C1 segment of cervical spinal cord (tissue), 14 donors: ENCODE measurements at places on chromosomes 13 and 19.
A peak's percentile ranks its signal among the peaks of the same experiment; 100 is the strongest.

DNA sequence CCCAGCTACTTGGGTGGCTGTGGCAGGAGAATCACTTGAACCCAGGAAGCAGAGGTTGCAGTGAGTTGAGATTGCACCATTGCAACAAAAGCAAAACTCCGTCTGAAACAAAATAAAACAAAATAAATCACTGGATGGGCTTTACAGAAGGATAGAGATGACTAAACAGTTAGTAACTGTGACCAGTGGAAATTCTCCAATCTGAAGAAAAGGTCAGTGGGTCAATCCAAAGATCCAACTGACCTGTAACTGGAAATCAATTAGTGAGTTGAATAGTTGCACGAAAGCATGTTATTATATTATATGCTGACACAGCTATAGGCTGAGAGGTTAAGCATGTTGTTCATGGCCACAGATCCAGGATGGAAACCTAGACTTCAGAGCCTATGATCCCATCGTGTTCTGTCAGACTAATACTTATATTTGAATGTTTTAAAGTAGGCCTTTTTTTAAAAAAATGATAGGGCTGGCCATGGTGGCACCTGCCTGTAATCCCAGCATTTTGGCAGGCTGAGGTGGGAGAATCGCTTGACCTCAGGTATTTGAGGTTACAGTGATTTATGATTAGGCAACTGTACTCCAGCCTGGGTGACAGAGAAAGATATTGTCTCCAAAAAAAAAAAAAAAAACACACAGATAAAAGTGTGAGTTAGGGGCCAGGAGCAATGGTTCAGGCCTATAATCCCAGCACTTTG, 1.4 kb downstream of the ECH1 start:
- DNase-seq: no peak

DNA sequence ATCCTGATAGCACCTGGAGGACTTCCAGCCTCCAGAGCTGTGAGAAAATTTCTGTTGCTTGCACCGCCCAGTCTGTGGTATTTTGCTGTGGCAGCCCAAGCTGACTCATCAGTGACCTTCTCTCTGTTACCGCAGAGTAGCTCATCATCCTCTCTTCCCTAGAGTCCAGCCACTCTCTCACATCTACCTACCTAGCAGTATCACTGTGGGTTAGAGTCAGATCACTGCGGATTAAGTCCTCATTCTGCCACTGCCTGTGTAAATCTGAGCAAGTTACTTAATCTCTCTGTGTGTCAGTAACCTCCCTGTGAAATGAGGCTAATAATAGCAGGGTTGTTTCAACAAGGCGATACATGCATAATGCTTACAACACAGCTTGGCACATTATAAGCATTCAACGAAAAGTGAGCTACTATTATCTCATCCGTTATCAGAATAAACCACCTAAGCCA, 40.3 kb upstream of the USPL1 start:
- DNase-seq: no peak

GRCh38 chr19:34837262-34837661, 64.2 kb upstream of the ZNF599 start:
- no peak for DNase-seq

DNA sequence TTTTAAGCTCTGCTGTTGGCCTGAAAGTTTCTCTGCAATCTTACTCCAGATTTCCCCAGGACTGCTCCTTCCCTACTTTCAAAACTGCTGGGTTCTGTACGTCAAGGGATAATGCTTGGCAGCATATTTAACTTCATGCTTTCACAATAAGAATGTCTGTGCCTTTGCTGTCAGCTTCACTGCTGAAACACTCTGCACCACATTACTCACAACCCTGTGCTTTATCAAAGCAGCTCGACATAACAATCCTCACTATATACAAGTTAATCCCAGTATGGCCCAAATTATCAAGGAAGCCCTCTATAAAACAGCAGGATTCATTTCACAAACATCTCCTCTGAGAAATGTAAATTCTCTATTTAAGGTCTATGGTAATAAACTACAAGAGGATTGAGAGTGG, 17.5 kb downstream of the LATS2 start:
- DNase-seq: no peak

DNA sequence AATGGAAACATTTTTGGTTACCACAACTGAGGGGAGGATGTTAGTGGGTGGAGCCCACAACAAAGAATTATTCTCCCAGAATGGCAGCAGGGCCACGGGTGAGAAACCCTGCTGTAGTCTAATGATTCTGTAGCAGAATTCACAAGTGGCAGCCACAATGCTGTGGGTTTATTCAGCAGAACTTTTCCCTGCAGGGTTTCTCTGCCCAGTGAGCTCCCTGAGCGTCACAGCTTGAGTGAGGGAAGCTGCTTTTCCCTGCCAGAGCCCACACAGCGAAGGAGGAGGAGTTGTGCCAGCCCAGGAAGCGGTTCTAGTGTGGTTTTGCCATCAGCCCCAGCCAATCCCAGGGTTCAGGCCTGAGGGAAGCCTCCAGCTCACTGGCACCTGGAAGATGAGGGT, 4.4 kb downstream of the ATP12A start:
- DNase-seq: no peak

- DNase-seq: no peak
These were observed 2.0 kb downstream of the PLAUR start for GRCh38 chr19:43667876-43668405.

- no peak for DNase-seq
These were observed 56.7 kb downstream of the AKAP11 start for GRCh38 chr13:42328672-42329071.

DNA sequence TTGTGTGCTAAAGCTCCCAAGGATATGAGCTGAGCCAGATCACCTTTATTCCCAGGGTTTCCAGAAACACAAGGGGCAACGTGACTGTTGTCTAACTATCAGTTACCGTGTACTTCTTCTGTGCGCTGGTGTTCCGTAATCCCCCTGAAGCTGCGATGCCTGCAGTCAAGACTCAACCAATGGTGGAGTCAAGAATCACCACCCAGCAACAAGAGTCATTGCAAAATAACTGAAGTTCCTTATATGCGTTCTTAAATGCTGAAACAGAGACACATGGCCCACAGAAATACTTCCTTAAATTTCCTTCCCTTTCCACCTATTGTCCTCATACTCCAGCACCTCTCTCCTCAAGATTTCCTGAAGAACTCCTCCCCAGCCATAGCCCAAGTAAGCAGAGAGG, 200.2 kb downstream of the KATNAL1 start:
- DNase-seq: no peak

DNA sequence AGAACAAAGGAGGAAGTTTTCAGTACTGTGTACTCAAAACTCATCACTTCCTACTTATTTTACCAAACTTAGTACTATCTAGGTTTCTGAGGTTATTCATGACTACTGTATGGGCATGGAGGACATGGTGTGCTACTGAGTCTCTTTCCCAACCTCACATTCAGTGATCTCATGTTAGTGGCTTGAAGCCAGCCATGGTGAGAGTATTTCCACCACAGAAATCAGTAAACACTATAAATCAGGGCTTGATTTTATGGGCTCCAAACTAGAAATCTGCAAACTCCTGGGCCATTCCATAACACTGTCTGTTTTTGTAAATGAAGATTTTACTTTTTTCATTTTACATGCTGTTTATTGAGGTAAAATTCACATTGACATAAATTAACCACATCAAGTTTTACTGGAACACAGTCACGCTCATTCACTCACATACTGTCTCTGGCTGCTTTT, 19.7 kb downstream of the MED26 start:
- no peak for DNase-seq

- no peak for DNase-seq
These were observed 9.6 kb upstream of the PRR19 start for GRCh38 chr19:42292042-42292960.

DNA sequence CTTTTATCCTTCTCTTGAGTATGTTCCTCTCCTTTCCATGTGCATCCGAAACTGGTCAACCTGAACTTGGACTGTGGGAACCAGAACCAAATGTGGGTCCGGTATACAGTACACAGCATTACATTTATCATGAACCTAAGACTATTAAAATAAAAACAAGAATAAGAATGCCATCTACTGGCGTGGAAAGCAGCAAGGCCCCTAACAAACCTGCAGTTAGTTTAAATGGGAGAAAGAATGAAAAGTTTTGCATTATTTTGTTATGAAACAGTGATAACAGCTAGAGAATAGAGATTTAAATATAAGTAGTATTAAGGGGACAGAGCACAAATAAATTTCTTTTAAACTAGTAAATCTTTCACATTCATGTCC, 159.5 kb downstream of the RBM26 start:
- no peak for DNase-seq

DNA sequence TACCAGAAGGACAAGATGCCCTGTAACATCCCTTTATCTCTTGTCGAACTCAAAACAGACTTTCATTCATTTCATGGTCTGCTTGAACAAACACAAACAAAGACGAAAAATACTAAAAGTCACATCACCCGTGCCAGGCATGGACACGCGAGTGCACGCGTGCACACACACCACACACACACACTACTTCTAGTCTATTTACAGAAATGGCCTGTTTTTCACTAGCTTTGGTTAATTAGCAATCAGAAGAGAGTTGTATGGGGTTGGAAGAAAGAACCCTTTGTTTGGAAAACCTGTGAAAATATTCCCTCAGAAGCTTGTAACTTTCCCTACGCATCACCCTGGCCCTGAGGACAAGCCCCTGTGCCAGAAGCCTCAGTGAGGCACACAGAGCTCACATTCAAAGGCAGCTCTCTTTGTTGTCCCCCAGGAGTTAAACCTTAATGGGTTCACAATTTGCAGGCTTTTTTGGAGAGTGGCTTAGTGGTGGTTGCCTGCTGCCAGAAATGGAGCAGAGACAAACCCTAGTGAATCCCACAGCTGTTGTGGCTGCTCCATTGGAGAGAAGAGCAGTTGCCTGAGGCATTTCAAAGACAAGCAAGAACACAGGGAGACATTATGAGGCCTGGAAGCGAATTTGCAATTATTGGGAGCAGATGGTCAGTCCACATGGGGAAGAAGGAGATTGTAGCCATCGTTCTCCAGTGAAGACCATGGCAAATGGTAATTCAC, 55.9 kb downstream of the STARD13 start:
- peak; percentile 21 for DNase-seq

DNA sequence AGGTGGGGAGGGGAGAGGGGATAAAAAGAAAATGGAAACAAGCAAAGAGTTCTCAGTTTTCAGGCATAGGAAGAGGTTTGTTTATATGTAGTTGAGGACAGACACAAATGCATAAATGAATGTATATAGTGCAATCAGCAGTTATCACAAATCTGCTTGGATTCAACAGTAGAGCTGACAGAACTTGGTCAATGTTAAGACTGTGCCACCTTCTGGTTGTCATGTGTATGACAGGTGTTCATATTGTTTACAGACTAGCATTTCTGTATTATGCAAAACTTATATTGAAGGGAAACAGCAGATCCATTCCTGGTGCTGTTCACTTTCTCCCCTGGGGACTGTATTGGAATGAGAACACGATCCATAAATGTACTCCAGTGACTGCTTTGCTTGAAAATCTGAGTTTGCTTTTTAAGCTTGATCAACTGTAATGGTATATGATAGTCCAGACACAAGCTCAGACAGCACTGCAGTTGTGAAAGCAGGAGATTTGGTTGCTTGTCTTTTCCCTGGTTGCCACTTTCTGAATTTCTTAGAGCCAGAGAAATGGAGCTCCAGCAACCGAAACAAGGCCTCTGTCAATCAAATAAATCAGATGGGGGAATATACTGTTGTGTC, 319.5 kb upstream of the OBI1 start:
- no peak for DNase-seq

DNA sequence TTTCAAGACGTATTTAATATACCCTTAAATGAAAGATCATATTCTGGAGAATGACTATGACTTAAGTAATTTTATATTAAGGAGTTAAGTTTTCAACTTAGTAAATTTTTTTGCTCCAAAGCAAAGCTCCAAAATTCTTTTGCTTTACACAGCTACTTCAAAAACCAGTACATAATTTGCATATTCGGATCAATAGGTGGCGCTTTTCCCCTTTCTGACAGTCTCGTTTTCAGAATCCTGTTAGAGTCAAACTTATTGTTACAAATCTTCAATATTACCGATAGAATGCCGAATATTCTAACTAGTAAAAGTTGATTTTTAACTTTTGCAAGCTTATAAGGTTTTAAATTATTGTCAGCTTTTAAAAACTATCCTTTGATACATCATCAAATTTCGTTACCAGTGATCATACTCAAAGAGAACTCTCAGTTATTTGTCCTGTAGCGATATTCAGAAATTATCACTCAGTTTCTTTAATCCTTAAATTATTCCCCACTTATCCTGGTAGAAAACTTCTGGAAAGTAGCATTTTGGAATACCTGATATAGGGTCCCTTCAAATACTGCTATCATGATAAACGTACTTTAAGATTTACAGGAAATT, 852.7 kb upstream of the KLHL1 start:
- DNase-seq: no peak

DNA sequence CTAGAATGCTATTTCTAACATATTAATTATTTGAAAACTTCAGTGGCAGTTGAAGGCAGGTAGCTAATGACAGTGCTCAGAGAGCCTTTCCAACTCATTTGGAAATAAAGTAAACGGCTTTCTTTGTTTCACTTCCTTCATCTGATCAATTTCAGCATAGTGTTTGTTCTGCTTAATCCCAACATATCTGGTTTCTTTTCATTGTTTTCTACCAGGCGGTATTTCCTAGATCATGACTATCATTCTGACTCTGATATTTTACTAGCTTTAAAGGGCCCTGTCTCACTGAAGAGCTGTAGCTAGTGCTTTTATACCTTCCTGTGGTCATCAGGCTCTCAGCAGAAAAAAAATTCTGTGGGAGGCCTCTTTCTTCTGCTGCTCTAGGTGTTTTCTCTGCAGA, 178.6 kb downstream of the RBM26 start:
- no peak for DNase-seq

DNA sequence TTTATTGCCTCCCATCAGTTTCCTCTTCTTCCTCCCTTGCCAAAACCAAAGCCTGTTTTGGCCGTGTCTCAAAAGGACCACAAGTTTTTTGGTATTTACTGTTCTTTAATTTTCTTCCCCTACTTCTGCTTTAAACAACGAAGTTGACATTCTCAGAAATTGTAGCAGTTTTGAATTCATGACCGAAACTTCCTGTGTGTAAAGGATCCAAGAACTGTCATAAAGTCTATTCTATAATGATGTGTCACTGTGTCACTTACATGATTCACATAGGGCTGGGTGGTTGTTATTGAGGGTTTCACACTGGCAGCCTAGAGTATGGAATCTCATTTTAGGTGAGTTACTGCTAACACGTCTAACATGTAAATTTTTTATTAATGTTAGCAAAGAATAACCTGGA, 741.0 kb upstream of the KLHL1 start:
- no peak for DNase-seq
